NCI-H446 (cell line): ENCODE measurements at places on chromosomes 2 and 18.

- no peak for DNase-seq
Observed at GRCh38 chr18:79912994-79913831, 38.2 kb downstream of the SLC66A2 start.

DNA sequence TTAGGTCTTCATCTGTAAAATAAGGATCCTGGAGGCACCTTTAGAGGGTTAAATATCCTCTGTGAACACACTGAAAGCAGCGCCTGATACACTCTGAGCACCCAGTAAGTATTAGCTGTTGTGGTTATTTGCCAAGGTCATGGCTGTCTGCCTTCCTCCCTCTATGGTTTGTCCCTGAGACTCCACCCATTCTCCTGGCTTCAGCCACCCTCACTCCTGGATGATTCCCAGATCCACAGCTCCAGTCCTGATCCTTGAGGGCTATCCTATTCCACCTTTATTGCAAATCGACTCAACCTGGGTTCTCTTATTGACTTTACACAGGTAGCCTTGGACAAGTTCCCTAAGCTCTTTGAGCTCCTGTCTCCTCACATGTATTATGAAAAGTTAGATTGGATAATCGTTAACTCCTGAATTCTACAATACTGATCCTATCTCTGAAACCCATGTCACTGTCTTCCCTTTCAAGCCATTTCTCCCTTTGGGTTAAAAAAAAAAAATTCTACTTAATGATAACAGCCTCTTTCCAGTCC lies 162.3 kb downstream of the LAMA3 start:
- no peak for DNase-seq

DNA sequence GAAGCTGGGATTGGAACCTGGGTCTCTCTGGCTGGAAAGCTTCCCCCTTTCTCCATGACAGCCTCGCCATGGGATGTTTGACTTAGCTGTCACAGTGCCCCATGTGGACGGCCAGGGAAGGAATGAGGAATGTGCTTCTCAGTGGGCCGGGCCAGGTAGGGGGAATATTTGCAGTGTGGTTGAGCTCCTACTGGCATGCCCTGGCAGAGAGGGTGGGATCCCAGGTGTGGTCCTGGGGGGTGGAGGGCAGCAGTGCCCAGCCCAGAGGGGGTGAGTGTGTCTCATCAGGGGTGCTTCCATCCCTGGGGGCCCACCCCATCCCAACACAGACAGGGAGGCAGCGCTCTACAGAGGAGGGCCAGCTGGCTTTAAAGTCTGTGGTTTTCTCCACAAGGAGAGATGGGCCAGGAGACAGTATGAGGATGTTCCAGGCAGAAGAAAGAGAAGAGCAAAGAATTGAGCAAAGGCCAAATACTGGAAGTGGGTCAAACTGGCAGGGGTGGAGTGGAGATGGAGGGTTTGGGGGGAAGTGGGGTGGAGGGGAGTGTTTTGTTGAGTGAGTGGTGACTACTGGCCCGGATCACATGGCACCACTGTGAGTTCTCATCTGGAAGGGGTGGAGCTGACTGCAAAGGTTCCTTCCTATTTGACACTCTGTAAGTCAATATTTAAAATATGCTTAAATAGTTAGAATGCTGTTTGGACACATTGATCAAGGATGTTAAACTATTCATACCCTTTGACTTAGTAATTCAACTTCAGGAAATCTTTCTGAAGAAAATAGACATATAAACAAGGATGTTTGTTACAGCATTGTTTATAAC lies 94.0 kb downstream of the MYCN start:
- DNase-seq: no peak

DNA sequence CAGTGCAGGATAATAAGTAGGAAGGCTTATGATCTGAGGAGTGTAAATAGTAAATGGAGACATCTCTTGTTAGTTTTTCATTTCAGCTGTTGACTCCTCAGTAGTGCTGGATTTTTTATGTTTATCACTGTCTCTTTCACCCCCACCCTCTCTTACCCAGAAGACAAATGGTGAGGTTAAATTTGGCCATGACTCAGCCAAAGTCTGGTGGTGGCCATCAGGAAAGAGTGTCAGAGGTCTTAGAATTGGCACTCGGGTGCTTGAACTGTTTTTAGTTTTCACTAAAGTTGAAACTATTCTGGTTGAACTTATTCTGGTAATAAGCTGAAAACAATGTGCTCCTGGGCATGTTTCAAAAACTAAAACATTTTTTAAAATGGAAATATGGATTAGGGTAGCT lies 123.3 kb downstream of the FHOD3 start:
- DNase-seq: no peak

- DNase-seq: no peak
Observed at GRCh38 chr2:58900246-58901027, 659.3 kb upstream of the FANCL start.

DNA sequence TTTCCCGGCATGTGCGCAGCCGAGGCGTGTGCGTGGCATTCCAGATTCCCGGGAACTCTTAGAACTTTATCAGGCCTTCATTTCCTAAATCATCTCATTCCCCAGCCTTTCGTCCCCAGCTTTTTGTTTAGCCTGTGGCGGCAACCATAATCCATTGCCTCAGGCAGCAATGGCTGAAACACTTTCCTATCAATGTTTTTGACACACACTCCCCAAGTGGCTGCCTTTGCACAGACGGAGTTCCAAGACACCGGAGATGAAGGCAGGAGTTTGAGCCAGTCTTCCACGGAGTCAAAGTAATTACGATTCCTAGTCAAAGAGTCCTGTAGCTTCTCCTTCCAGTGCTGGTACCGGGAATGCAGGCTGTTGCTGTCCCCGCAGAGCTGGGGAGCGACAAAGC lies 64.8 kb downstream of the KCNG2 start:
- no peak for DNase-seq

- DNase-seq: no peak
Observed at GRCh38 chr2:201070948-201071478, 458 bp downstream of the HYCC2 start.
